ENCODE measurements at places on chromosomes 6 and 20. TPM values are rescaled to one million over a fixed set of nuclear protein-coding genes. Genes with fewer than 3 reads are reported as not detected.

DNA sequence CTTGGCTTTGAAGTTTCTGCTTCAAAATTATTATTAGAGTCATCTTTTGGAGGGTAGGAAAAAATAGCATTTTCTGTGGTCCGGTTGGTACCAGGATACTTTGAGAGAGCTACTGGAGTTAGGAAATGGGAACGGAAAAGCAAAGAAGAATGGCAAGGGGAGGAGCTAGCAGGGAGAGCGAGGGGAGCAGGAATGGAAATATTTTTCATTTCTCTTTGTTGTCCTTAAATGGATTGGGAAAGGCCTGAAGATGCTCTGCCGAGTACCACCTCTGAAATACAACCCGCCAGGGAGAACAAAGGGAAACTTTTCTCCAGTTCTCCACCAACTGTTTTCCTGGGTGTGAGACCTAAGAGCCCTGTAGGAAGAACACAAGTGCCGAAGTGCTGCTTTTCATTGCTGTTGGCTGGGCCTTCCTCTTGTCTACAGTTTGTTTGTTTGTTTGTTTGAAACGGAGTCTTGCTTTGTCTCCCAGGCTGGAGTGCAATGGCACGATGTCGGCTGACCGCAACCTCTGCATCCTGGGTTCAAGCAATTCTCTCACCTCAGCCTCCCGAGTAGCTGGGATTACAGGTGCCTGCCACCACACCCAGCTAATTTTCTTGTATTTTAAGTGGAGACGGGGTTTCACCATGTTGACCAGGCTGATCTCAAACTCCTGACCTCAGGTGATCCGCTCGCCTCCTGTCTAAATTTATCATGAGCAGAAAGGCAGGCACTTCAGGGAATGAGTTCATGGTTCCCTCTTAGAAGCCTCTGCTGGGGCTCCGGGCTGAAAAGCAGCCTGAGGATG is 3.5 kb upstream of the TRAF3IP2 start:
- no peak for DNase-seq
- H3K4me3 ChIP-seq, result no peak overlapping the region
- H3K27me3 ChIP-seq, result no peaks in the 10 kb centered on the region
- H3K36me3 ChIP-seq, result no peaks in the 10 kb centered on the region

The SLC9A8 gene
- total RNA-seq, result 12.4 TPM

- H3K27ac ChIP-seq, result no peak overlapping the region
- H3K4me1 ChIP-seq, result peaks cover 31% of the 10 kb centered on the region
- no peaks in the 10 kb centered on the region for H3K27me3 ChIP-seq
Observed at GRCh38 chr20:62233684-62234083, 4.6 kb upstream of the OSBPL2 start.

- H3K4me1 ChIP-seq, result no peaks in the 10 kb centered on the region
- H3K27ac ChIP-seq, result no peak overlapping the region
- no peaks in the 10 kb centered on the region for H3K27me3 ChIP-seq
- H3K36me3 ChIP-seq, result no peaks in the 10 kb centered on the region
- no peak overlapping the region for H3K4me3 ChIP-seq
Observed at GRCh38 chr20:17541996-17542395, 10.8 kb upstream of the BFSP1 start.

The KCNK16 gene
- total RNA-seq, result not detected

GRCh38 chr20:22825546-22825945 is 209.6 kb upstream of the SSTR4 start:
- no peak overlapping the region for H3K27ac ChIP-seq
- H3K4me1 ChIP-seq, result no peaks in the 10 kb centered on the region
- DNase-seq, result no peak
- H3K36me3 ChIP-seq, result no peaks in the 10 kb centered on the region

DNA sequence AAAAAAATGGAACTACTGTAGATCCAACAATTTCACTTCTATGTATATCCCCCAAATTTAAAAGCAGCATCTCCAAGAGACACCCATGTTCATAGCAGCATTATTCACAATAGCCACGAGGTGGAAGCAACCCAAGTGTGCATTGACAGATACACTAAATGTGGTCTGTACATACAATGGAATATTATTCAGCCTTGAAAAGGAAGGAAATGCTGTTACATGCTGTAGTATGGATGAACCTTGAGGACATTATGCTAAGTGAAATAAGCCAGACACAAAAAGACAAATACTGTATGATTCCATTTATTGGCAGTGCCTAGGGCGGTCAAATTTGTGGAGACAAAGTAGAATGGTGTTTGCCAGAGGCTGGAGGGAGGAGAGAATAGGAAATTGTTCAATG is 34.2 kb downstream of the CAP2 start:
- peak overlapping the region; percentile 98 for H3K27ac ChIP-seq
- H3K4me1 ChIP-seq, result peaks cover 59% of the 10 kb centered on the region
- H3K27me3 ChIP-seq, result no peaks in the 10 kb centered on the region
- peaks cover 35% of the 10 kb centered on the region for H3K36me3 ChIP-seq
- no peak overlapping the region for H3K4me3 ChIP-seq

DNA sequence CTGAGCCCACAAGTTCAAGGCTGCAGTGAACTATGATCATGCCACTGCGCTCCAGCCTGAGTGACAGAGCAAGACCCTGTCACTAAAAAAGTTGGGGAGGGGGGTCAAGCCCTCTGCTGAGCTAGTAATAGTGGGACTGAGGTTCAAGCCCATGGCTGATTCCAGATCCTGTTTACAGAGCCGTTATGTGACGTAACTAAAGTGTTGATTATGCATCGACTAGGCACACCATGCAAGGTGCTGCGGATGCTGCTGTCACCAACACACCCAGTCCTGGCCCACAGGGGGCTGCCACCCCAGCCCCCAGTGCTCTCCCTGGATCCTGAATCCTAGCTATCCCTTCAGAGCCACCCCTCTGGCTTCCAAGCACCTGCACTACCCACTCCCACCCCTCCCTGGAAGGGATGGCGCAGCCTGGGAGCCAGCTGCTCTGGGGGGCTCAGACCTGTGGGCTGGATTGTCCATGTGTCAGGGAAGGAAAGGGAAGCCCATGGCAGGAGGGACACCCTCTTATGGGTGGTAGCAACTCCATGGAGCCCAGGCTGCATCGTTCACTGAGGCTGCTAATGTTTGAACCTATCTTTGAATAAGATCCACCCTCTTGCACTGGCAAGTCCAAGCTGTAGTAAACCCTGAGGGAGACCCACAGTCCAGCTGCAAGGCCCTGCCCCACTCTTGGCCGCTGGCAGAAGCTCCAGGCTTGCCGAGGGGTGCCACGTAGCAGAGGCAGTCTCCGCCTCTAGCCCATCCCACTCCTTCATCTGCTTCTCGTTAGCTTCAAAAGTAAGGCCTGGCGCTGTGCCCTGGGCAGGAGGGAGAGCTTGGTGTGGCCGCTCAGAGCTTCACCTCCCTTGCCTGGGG is 95.0 kb downstream of the SNX5 start:
- no peak overlapping the region for H3K4me3 ChIP-seq
- peak overlapping the region; percentile 4 for H3K27ac ChIP-seq
- peaks cover 9% of the 10 kb centered on the region for H3K4me1 ChIP-seq
- H3K27me3 ChIP-seq, result no peaks in the 10 kb centered on the region
- H3K36me3 ChIP-seq, result no peaks in the 10 kb centered on the region

GRCh38 chr20:63533388-63533787 is 3.8 kb downstream of the PTK6 start:
- H3K4me3 ChIP-seq, result no peak overlapping the region
- peaks cover 55% of the 10 kb centered on the region for H3K27me3 ChIP-seq
- H3K4me1 ChIP-seq, result peaks cover 4% of the 10 kb centered on the region
- H3K27ac ChIP-seq, result no peak overlapping the region
- DNase-seq, result no peak

GRCh38 chr6:107390056-107390455 is 69.3 kb downstream of the PDSS2 start:
- no peak for DNase-seq
- H3K4me3 ChIP-seq, result no peak overlapping the region
- no peaks in the 10 kb centered on the region for H3K27me3 ChIP-seq
- peaks cover 16% of the 10 kb centered on the region for H3K36me3 ChIP-seq

- peaks cover 4% of the 10 kb centered on the region for H3K4me1 ChIP-seq
- peak; percentile 64 for DNase-seq
Observed at GRCh38 chr6:131063028-131063763, at the start of gene EPB41L2. TSS of gene EPB41L2 (minus strand) at chr6:131063245. CDS start at chr6:130956485, 106,760 bp downstream.

The SLC32A1 gene
- not detected for total RNA-seq

- DNase-seq, result no peak
- no peak overlapping the region for H3K27ac ChIP-seq
- peaks cover 62% of the 10 kb centered on the region for H3K4me1 ChIP-seq
- H3K27me3 ChIP-seq, result no peaks in the 10 kb centered on the region
Observed at GRCh38 chr6:22149501-22150367, 147.1 kb downstream of the PRL start.

GRCh38 chr6:68008445-68008844 is 626.6 kb upstream of the ADGRB3 start:
- no peaks in the 10 kb centered on the region for H3K36me3 ChIP-seq
- no peak overlapping the region for H3K27ac ChIP-seq
- DNase-seq, result no peak
- H3K27me3 ChIP-seq, result no peaks in the 10 kb centered on the region

GRCh38 chr20:38700141-38700540 is 24.1 kb upstream of the SLC32A1 start:
- H3K4me1 ChIP-seq, result no peaks in the 10 kb centered on the region
- no peak overlapping the region for H3K4me3 ChIP-seq
- no peaks in the 10 kb centered on the region for H3K36me3 ChIP-seq

- H3K4me3 ChIP-seq, result no peak overlapping the region
- H3K36me3 ChIP-seq, result peaks cover 10% of the 10 kb centered on the region
- H3K27me3 ChIP-seq, result no peaks in the 10 kb centered on the region
- peaks cover 30% of the 10 kb centered on the region for H3K4me1 ChIP-seq
Observed at GRCh38 chr20:50144362-50144761, 9.2 kb downstream of the PEDS1 start.

- H3K27me3 ChIP-seq, result no peaks in the 10 kb centered on the region
- H3K4me3 ChIP-seq, result no peak overlapping the region
- no peak overlapping the region for H3K27ac ChIP-seq
- H3K36me3 ChIP-seq, result no peaks in the 10 kb centered on the region
- no peak for DNase-seq
Observed at GRCh38 chr6:12927746-12928145, 211.2 kb downstream of the PHACTR1 start.

The TCF21 gene
- total RNA-seq, result 0.26 TPM

DNA sequence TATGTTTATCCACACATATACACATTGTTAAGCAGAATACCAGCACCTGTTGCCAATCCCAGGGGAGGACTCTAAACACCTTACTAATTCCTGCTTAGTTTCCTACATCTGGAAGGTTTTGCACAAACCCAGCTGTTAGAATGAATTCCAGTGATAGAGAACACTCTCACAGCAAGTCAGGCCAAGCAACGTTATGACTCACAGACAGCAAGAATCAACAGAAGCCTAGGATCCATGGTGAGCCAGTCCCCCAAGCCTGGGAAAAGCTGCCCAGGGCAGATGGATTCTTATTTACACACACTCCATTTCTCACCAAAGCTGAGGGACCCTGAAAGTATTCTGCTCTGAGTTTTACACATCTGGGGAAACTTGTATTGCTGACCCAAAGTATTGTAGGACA is 291.7 kb downstream of the SLC35F1 start:
- H3K27ac ChIP-seq, result no peak overlapping the region
- H3K36me3 ChIP-seq, result no peaks in the 10 kb centered on the region
- DNase-seq, result no peak
- no peaks in the 10 kb centered on the region for H3K27me3 ChIP-seq
- H3K4me1 ChIP-seq, result no peaks in the 10 kb centered on the region

- H3K36me3 ChIP-seq, result no peaks in the 10 kb centered on the region
- no peak for DNase-seq
- no peaks in the 10 kb centered on the region for H3K27me3 ChIP-seq
- peak overlapping the region; percentile 33 for H3K27ac ChIP-seq
- peaks cover 6% of the 10 kb centered on the region for H3K4me1 ChIP-seq
Observed at GRCh38 chr20:4813076-4813862, 91.6 kb downstream of the PRND start.

- no peak overlapping the region for H3K27ac ChIP-seq
- H3K36me3 ChIP-seq, result no peaks in the 10 kb centered on the region
- no peaks in the 10 kb centered on the region for H3K27me3 ChIP-seq
Observed at GRCh38 chr6:113597231-113597583, 259.9 kb upstream of the MARCKS start.

DNA sequence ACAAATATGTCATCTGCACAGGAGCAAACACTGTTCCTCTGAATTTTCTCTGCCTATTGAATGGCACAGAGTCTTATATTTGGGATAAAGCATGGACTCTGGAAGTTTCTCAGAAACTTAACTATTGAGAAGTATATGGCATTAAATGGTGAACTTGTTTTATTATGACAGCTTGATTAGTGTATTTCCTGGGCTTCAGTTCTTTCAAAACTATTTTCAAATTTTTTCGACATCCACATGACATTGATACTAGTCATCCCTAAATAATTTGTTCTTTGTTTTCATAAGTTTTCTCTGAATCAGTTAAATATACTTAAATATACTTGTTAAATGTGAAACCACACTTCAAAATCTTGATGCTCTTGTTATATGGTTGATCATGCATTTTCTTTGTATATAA is 144.0 kb upstream of the TSHZ2 start:
- H3K36me3 ChIP-seq, result no peaks in the 10 kb centered on the region
- H3K27ac ChIP-seq, result no peak overlapping the region
- H3K4me1 ChIP-seq, result no peaks in the 10 kb centered on the region
- DNase-seq, result no peak

- no peaks in the 10 kb centered on the region for H3K4me1 ChIP-seq
- H3K27me3 ChIP-seq, result no peaks in the 10 kb centered on the region
- no peaks in the 10 kb centered on the region for H3K36me3 ChIP-seq
- no peak overlapping the region for H3K4me3 ChIP-seq
- no peak overlapping the region for H3K27ac ChIP-seq
Observed at GRCh38 chr20:13054011-13054410, 45.2 kb downstream of the SPTLC3 start.

The RNF8 gene
- 17.8 TPM for total RNA-seq

GRCh38 chr6:41779336-41779735 is 364 bp downstream of the FRS3 start:
- peak overlapping the region; percentile 59 for H3K4me3 ChIP-seq
- peaks cover 19% of the 10 kb centered on the region for H3K4me1 ChIP-seq
- H3K27me3 ChIP-seq, result no peaks in the 10 kb centered on the region
- peak overlapping the region; percentile 64 for H3K27ac ChIP-seq
- H3K36me3 ChIP-seq, result no peaks in the 10 kb centered on the region

The C6orf132 gene
- total RNA-seq, result 0.16 TPM

DNA sequence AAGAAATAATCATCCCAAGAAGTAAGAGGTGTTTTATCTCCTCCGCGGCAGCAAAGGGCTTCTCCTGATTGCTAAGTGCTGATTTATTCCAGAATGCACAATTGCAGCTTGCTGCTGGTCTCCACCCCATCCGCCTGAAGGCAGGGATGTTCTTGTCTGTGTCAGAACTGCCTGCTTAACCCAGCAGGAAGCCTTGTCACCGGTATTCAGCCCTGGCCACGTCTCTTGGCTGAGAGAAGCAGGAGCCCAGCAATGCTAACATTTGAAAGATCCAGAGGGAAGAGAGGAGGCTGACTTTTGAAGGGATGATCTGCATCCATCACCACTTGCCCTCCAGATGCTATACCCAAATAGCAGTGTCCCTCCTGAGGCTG is 4.2 kb downstream of the SCML4 start:
- no peaks in the 10 kb centered on the region for H3K36me3 ChIP-seq
- no peak for DNase-seq
- H3K27me3 ChIP-seq, result no peaks in the 10 kb centered on the region

- no peaks in the 10 kb centered on the region for H3K36me3 ChIP-seq
- H3K4me1 ChIP-seq, result no peaks in the 10 kb centered on the region
- no peak overlapping the region for H3K27ac ChIP-seq
- no peaks in the 10 kb centered on the region for H3K27me3 ChIP-seq
- no peak for DNase-seq
Observed at GRCh38 chr6:19983374-19983773, 146.2 kb downstream of the ID4 start.

Measured in gastrocnemius medialis (tissue), 4 donors.